Activated CD8-positive, alpha-beta T cell treated with anti-CD3 and anti-CD28 coated beads, Interleukin-2, amount 10 ng/mL, durations not matched to agents 7 days and 5 days (primary cell): ENCODE measurements at places on chromosomes 12 and 14.
A peak's percentile ranks its signal among the peaks of the same experiment; 100 is the strongest.

DNA sequence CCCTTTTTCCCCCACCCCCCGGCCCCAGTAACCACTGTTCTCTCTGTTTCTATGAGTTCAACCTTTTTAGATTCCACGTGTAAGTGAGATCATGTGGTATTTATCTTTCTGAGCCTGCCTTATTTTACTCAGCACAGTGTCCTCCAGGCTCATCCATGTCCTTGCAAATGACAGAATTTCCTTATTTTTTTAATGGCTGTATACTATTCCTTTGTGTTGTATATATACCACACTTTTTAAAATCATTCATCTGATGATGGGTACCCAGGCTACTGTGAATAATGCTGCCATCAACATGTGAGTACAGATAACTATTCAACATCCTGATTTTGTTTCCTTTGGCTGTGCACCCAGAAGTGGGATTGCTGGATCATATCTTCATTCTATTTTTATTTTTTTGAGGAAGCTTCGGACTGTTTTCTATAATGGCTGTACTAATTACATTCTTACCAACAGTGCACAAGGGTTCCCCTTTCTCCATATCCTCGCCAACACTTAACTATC lies 54.7 kb downstream of the DDX51 start:
- DNase-seq: no peak

DNA sequence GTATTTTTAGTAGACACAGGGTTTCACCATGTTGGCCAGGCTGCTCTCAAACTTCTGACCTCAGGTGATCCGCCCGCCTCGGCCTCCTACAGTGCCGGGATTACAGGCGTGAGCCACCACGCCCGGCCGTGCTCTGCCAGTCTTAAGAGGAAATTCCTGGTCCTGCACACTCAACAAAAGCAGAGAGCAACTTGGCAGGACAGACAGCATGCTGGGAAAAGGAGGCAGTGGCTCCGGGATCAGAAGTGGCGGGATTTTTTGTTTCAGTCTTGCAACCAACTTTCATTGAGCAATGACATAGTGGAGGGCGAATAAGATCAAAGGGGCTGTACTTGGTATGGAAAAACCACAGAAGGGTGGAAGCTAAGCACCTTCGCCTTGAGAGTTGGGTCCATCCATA lies 2.1 kb downstream of the CKAP4 start:
- no peak for DNase-seq

- no peak for DNase-seq
Observed at GRCh38 chr14:100866666-100867630, 36.6 kb downstream of the RTL1 start.

- no peak for DNase-seq
Observed at GRCh38 chr14:71536015-71536740, 396.1 kb upstream of the RGS6 start.

GRCh38 chr14:38663382-38663781 lies 407.5 kb upstream of the CLEC14A start:
- DNase-seq: no peak

DNA sequence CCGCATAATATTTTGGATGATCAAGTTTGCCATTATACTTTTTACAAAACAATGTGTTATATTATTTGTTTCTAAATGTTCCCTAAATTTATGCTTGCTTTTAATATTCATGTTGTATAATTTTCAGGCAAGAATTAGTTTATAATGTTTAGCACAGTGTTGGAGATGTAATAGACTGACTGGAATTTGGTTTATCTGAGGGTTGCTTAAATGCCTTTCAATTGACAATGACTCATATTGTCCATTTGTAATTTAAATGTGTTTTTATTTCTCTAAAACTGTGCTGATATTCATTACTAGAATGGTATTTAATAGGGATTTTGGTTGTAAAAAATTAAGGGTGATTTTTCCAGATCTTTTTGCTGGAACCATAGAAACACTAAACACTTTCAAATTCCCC lies 788.4 kb downstream of the SLC6A15 start:
- no peak for DNase-seq

DNA sequence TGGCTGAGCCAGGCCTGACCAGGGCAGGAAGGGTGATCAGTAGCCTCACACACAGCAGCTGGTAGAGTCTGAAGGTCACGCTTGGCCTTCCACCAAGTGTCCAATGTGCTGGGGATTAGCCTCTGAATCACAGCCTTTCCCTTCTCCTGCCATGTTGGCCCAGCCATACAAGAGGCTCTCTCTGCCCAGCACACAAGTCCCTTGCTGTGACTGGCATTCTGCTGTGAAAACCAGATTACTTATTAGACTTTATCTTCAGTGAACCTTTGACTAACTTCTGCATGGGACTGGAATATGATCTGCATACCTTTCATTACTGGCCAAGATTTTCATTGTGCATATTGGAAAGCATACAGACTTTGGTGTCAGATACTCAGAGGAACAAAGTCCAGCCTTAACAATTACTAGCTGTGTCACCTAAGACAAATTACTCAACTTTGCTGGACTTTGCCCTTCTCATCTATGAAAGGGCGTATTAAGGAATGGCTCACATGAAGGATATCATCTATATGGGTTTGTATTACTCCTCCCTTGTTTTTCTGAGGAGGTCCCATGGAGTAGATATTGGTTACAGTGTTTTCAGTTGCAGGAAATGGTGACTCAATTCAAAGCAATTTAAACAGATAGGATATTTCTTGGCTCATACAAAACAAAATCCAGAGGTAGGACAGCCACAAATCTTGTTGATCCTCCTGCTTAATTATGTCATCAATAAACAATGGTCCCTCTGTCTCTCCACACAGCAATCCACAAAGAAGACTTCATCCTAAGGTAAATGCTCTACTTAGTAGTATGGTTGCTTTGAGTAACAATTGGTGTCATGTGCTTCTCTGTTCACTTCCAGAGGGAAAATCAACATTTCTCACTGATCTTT lies 99.6 kb downstream of the DYRK2 start:
- no peak for DNase-seq

DNA sequence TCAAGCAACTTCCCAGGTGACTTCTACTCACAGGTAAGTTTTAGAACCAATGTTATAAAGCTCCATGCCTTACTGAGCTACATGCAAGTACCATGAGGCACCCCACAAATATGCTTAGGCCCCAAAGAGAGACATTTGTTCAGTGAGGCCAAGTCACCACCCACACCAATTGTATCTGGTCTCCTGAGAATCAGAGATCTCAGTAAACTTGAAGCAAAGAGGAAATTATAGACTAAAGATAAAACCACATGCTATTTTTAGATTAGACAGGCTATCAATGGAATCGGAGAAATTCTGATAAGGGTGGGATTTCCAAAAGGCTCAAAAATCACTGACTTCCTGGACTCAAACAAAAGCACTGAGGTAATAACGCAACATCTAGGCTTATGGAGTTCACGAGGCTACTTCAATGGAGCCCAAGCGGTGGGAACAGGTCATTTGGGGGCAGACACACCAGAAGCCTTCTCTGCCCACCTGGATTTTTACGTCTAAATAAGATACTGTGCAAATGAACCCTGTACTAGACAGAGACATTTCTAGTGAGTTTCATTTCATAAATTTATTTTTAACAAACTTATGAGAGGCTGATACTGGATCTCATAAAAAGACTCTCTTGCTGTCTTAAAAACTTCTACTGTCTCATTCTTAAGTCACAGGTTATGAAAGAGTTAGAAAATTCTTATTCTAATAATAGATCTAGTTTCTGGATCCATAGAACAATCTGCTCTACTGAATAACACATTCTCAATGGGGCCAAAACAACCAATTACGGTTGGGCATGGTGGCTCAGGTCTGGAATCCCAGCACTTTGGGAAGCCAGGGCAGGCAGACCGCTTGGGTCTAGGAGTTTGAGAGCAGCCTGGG lies 7.7 kb downstream of the SLC15A4 start:
- no peak for DNase-seq

DNA sequence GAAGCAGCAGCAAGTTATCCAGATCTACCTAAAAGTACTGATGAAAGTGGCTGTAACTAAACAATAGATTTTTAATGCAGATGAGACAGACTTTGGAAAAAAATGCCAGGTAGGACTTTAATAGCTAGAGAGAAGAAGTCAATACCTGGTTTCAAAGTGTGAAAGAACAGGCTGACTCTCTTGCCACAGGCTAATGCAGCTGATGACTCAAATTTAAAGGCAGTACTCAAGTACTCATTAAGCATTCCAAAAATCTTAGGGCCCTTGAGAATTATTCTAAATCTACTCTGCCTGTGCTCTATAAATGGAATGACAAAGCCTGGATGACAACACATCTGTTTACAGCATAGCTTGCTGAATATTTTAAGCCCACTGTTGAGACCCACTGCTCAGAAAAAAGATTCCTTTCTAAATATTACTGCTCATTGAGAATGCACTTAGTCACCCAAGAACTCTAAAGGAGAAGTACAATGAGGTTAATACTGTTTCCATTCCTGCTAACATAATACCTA lies 68.6 kb upstream of the SYT1 start:
- DNase-seq: no peak

- DNase-seq: no peak
Observed at GRCh38 chr12:132447327-132447720, 42.6 kb upstream of the FBRSL1 start.

GRCh38 chr12:121831571-121832245 lies 27.0 kb downstream of the HPD start:
- DNase-seq: no peak

- no peak for DNase-seq
Observed at GRCh38 chr14:26730929-26731618, 133.2 kb upstream of the NOVA1 start.

GRCh38 chr14:30194741-30195148 lies 267.1 kb upstream of the PRKD1 start:
- no peak for DNase-seq

- no peak for DNase-seq
Observed at GRCh38 chr12:124030510-124030909, 57.5 kb downstream of the ZNF664 start.

DNA sequence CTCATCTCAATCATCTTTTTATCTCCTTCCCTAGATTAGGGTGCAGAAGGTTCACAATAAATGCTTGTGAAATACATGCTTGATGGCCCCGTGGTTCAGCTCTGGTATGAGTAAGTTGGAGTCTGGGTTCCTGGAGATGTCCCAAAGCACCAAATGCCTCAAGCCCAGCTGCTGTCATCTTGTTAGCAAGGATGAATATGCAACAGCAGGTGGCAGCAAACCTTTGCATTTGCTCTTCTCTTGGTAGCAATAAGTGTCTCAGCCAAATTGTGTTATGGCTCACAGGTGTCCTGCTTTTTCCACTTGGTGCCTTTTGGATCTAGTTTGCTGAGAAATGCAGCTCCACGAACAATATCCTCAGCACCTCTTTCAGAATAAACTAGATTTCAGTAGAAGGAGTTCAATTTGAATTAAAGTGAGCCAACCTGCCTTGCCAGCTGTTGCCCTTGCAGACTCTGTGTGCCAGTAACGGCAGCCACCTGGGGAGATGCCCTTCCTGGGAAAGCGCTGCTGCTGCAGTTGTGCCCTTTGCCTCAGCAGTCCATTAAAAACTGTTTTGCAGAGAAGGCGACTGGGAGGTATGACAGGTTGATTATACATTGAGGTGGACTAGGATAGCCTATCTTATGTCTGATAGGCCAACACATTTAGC lies 417.3 kb downstream of the SNAPC1 start:
- peak; percentile 46 for DNase-seq

- no peak for DNase-seq
Observed at GRCh38 chr12:131006036-131006735, 52.5 kb downstream of the ADGRD1 start.

DNA sequence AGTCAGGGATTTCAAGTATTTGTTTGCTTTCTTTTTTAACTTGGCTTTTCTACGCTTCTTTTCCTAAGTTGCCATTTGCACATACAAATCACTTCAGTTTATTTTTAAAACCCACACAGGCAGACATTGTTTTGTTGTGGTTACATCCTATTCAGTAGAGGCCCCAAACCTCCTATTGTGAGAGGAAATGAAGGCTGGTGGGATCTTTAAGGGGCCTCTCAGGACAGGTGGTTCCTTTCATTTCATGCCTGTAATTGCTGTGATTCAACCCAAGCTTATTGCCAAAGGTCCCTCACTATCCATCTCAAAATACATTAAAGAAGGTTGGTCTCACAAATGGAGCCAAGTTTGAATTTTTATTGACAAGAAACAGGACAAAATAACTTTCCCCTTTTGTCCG lies 257.1 kb downstream of the ADAMTS20 start:
- no peak for DNase-seq

- no peak for DNase-seq
Observed at GRCh38 chr14:50311337-50311971, 575 bp downstream of the L2HGDH start.

GRCh38 chr14:71485833-71486232 lies 446.4 kb upstream of the RGS6 start:
- no peak for DNase-seq

GRCh38 chr12:12954356-12954755 lies 2.4 kb upstream of the GPRC5D start:
- DNase-seq: no peak

DNA sequence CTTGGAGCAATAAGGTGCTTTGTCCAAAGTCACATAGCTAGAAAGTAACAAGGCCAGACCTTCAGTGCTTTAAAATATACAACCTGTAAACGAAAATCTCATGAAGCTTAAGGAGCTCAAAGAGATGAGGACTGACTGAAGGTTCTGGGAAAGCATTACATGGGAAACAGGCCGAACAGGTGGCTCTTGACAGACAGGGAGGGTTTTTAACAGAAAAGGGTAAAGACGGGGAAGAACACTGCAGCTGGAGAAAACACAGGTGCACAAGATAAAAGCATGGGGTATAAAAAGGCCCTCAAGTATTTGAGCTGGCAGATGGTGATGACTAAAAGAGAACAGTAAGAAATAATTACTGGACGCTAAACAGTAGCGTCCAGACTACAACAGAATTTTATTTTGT lies 257.2 kb downstream of the NELL2 start:
- DNase-seq: no peak

DNA sequence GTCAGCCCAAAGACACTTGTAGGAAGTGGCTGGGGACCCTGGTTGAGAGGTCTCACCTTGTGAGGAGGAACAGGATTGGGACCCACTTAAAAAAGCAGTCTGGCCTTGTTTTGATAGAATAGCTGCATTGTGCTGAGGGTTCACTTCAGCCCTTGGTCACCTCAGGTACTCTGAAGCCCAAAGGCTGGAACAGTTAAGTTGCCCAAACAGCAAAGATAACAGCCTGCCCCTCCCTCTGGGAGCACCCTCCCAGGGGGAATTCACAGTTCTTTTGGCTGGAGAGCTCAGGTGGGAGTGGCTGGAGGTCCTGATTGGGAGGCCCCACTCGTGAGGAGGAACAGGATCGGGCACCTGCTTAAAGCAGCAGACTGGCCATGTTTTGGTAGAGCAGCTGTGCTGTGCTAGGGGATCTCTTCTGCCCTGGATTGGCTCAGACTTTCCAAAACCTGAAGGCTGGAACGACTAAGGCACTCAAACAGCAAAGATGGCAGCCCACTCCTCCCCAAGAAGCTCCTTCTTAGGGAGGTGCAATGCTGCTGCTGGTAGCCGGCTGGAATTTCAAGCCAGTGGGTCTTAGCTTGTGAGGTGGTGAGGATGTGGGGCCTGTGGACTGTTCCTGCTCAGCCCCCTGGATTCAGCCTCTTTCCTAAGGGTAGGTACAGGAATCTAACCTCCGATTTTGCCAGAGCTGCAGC lies 143.8 kb upstream of the SLC38A2 start:
- no peak for DNase-seq

GRCh38 chr14:59022144-59022543 lies 166.3 kb upstream of the DAAM1 start:
- DNase-seq: no peak
